Stimulated activated CD4-positive, alpha-beta T cell treated with anti-CD3 and anti-CD28 coated beads, TNF-alpha, amount 100 ng/mL, for 24 hours (primary cell): ENCODE measurements at places on chromosomes 5 and 9.

- DNase-seq: no peak
Measured at GRCh38 chr5:172399826-172400225, 54.5 kb downstream of the SH3PXD2B start.

DNA sequence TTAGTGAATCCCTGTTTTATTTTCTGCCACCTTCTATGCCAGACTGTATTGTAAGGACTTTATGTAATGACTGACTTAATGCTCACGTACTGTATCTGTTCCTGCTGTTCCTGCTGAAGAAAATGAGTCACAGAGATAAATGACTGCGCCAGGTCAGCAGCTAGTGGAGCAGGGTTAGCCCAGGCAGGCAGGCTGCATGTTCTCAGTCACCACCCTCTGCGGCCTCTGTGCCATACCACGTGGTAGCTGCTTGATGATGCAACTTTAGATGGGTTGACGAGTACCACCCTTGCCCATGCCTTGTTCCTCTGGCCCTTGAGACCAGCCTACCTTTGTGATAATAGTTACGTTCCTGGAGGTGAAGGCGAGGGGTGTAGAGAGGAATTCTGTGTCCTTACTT, 161.9 kb downstream of the TRIO start:
- no peak for DNase-seq

DNA sequence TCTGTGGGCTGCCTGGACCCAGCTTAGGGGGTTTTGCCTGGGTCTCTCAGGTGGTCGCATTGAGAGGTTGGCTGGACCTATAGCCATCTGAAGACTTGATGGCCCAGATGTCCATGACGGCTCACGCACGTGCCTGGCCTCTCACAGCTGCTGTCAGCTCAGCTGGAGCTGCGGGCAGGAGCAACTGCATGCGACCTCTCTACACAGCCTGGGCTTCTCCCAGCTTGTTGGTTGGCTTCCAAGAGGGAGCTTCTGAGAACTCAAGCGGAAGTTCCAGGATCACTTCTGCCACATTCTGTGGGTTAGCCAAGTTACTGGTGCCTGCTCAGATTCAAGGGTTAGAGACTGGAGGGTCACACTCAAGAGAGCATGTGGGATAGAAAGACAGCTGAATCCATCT, 99.2 kb downstream of the DAPK1 start:
- no peak for DNase-seq

DNA sequence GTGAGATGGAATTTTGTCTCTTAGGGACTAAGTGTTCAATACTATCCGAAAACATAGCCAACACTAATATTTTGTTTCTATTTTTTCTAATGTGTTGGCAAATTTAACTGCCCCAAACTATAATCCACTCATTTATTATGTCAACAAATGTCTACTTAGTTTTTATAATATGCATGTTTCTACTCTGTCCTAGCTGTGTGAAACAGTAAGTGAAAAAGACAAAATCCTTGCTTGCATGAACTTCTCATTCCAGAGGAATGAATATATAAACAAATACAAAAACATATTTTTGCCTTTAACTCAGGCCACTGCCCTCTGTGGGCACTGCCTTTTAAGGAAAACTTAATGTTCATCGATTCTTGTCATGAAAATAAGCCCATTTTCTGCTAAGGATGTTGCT, 1275.4 kb upstream of the CDH18 start:
- DNase-seq: no peak

- no peak for DNase-seq
Measured at GRCh38 chr5:137563301-137563645, 64.1 kb upstream of the SPOCK1 start.

DNA sequence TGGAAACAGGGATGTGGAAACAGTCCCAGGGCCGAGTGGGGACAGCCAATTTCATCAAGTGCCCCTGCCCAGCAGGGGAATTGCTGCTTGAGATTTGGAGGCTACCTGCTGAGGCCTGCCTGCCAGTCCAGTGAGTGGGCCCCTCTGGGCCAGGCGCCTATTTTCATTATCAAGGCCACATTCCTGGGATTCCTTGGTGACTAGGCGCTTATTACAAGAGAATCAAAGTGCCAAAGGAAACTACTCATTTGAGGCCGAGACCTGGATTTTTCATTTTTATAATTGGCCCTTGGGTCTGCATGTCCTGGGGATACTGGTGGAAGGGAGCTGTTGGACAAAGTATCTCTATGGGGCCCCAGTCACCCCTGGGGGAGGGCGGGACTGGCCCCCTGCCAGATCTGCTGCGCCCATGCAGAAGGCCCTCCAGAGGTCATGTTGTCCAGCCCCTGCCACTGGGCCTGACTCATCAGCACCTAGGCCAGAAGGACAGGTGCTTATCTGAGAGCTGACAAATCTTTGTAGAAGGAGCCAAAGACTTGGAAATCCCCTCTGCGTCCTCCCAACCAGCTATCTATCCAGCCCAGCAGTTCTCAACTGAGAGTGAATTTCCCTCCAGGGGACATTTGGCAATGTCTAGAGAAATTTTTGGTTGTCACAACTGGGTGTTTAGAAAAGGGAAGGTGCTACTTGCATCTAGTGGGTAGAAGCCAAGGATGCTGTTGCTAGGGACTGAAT, 45.6 kb downstream of the FOXI1 start:
- no peak for DNase-seq

GRCh38 chr9:102035929-102036328, 297.5 kb upstream of the GRIN3A start:
- DNase-seq: no peak

GRCh38 chr5:115607935-115608334, 5.7 kb upstream of the TICAM2 start:
- DNase-seq: no peak

DNA sequence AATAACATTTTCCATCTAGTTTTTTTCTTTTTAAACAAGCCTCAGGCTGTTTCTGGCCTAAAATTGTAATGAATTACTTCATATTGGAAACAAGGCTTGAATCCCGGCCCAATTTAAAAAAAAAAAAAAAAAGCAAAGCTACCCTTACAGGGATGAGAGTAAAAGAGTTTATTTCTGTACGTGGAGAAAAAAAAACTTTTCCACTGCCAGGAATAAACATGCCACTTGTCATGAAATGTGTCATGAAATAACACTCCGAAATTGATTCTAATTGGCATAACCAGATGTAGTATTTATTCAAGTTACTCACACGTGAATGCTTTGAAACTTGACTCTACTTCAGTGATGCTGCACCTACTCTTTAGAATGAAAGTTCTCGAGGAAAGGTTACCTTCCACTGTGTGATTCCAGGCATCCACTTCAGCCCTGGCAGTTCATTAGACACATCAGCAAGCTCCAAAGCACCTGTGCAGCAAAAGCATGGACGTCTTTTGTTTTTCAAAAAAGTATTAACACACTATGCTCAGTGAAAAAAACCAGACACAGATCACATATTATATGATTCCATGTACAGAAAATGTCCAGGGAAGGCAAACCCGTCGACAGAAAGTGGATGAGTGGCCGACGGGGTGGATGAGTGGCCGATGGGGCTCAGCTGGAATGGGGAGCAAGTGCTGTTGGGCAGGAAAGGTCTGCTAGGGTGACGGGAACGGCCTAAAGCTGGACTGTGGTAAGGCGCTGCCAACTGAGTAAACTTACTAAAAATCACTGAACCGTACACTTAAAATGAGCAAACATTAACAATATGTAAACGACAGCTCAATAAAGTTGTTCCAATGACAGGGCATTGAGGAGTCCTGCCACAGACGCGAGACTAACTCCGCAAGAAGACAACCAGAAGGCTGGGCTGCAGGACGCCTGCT, 21.2 kb downstream of the NSUN2 start:
- DNase-seq: no peak

GRCh38 chr5:160835818-160836528, 16.0 kb downstream of the ATP10B start:
- DNase-seq: no peak

DNA sequence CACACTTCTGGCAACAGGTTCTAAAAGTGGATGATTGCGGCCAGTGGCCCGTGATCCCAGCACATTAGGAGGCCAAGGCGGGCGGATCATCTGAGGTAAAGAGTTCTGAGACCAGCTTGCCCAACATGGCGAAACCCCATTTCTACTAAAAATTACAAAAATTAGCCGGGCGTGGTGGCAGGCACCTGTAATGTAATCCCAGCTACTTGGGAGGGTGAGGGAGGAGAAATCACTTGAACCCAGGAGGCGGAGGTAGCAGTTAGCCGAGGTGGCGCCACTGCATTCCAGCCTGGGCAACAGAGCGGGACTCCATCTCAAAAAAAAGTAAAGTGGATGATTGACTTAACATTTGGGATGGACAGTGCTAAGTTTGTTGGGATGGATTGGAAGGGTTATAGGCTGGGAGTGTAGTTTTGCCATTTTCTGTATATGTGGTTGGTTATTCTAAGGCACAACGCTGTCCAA, 3.4 kb downstream of the MATR3 start:
- DNase-seq: no peak

DNA sequence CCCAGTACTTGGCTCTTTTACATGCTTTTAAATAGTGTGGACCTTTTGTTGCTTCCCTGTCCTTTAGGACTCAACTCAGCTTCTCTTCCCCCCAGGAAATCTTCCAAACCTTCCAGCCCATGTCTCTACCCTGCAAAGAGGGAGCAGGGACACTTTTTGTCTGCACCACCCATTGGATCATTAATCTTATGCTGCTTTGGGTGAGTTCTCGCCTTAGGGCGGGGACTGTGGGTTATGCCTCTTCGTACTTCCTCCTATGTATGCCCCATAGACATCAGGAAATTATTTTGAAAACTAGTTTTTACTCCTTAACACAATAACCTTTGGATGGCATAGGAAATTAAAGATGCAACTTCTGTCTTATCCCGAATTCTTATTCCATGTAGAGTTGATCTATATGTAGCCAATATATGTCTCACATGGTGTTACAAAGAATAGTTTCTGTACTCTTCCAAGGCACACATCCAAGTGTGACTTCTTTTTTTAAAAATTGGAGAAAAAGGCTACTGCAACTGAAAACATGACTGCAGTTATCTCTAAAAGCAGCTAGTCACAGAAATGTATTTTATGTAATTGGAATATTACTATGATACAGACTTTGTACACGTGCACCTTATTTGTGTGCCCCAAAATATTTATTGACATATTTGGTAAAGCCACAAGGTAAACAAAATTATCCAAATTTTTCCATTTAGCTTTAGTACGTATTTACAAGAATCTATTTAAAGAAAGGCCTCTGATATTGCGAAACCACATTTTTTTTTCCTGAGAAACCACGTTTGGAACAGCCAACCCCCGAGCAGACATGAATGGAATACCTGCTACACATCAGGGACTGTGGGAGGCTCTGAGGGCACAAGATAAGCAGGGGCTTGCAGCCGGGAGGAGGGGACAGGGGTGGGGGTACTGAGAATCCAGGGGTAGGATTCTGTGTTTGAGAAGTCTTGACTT, 133.6 kb downstream of the WDR41 start:
- DNase-seq: no peak

GRCh38 chr9:88660611-88661010, 125.6 kb downstream of the NXNL2 start:
- no peak for DNase-seq

GRCh38 chr5:180908400-180908799, 9.4 kb downstream of the BTNL8 start:
- DNase-seq: no peak

GRCh38 chr9:136239983-136240330, 5.7 kb downstream of the QSOX2 start:
- no peak for DNase-seq

DNA sequence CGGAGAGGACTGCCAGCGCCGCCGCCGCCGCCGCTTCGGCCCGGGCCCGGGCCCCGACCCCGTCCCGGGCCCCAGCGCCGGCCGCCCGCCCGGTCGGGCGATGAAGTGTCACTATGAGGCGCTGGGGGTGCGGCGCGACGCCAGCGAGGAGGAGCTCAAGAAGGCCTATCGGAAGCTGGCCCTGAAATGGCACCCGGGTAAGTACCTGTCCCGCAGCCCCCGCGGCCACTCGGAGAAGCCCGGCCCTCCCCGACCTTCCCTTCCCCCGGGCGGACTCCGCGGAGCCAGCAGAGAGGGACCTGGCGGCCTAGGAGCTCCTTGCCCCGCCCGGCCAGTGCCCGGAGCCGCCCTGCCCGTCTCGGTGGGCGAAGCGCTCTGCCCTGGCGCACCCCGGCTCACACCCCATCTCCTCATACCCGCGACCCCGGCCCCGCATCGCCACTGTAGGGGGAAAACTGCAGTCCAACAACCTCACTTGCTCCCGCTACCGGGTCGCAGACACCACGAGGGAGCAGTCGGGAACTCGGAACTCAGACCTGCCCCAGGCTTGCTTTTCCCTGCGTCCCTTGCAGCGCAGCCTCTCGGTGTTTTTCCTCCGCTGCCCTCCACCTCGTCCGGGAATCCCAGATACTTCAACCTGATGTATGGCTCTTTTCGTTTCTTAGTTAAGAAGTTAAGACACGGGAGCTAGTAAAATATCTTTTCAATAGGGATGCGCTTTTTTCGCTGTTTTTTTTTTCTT, 532 bp downstream of the DNAJC21 start:
- DNase-seq: peak; percentile 52

DNA sequence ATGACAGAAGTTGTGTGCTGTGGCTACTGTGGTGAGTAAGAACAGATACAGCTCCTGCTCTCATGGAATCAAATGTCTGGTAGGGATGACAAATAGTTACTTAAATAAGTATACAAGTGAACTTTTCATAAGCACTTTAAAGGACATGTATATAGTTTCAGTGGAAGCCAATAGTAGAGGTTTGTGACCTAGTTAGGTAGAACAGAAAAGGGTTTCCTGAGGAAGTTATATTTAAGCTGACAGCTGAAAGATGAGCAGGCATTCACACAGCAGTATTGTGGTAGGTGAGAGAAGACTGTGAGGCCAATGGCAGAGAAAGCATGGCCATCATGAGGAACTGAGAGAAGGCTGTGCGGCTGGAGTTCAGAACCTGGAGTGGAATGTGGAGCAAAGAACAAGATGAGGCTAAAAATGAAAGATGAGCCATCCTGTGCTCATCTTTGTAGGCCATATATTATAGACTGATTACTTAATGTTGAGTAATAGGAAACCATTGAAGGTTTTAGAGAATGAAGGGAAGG, 15.4 kb downstream of the FAM174A start:
- DNase-seq: no peak

DNA sequence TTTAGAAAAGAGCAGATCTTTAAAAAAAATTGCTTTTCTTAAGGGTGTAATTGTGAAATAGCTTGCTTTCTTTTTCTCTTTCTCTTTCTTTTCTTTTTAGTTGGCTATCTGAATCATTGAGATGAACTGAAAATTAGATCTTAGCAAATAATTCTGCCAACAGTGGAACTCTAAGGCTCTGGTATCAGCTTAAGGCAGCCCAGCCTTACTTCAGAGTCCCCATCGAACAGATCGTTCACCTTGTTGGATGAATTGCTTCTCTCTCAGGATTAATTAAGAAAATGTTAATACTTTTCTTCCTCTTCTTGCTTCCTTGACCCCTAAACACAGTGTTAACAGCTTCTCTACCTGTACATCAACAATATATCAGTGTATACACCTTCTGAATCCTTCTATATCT, 92.1 kb downstream of the ZCCHC7 start:
- no peak for DNase-seq
